ENCODE measurements at places on chromosomes 5 and 9.

DNA sequence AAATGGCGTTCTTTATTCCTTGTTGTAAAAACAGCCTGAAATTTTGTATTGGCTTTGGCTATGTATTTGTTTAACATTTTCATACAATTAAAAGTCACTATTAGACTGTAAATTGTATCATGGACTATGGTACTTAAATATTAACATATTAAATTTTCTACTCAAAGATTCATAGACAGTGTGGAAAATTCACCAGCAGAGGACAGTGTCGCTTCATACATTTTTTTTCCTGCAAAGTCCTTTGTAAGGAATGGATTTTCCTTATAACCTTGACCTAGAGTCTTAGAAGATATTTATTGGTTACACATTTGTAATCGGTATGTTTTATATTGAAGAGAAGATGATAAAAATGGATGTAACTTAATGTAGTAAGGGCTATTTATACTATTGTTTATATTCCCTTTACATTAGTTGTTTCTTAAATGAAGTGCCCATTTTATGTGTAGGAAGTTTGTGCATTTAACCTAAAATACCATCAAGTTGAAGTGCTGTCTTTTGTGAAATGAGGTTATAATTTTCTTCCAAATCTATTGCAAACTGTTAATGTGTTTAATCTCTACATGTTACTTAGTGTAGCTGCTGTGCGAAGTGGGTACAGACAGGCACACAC, 150.1 kb downstream of the KDM4C start:
- DNase-seq: no peak

DNA sequence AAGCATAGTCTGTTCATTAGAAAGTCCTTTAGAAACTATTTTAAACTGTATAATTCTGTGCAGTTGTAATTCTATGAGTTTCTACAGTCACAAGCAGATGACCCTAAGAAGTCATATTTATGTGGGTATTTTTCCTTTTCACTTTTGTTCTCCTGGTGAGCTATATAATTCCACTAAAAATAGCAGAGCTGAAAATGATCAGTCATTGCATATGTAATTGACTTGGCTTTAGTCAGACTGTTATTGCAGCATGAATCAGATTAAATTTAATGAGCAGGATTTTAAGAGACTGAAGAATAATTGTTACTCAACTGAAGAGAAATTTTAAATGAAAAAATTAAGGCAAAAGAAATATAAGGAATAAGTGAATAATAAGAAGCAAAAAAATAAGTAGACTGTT, 108.5 kb downstream of the MTREX start:
- no peak for DNase-seq

DNA sequence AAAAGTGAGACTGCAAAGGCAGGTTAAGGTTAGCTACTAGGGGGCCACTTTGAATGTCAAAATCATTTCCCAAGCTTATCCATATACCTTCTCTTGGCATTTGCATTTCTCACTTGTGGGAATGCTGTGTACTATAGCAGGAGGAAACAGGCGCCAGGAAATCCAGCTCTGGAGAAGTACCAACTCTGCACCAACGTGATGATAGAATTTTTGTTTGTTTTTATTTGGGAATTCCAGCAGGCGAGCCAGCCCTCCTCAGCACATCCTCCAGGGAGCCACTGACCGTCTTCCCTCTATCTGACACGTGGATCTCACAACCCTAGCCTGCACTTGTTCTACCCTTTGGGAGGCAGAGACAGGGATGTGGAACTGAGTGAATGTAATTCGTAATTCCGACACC, 318.0 kb downstream of the ACTL7B start:
- no peak for DNase-seq

- DNase-seq: no peak
These were observed 72.8 kb downstream of the WWC1 start for GRCh38 chr5:168364151-168364661.

DNA sequence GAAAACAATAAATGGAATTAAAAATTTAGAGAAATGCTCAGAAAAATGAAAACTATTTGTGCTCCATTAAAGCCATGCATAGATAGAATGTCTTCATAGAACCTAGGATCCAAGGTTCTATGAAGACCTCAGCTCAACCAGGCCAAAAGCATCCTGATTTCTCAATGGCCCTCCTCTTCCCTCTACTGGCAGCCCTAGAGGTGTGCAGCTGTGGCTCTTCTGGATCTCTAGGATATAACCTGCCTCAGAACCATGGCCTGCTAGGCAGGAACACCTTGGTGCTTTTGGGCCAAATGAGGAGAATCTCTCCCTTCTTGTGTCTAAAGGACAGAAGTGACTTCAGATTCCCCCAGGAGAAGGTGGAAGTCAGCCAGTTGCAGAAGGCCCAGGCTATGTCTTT, 15.1 kb downstream of the IFNA1 start:
- DNase-seq: peak; percentile 27

DNA sequence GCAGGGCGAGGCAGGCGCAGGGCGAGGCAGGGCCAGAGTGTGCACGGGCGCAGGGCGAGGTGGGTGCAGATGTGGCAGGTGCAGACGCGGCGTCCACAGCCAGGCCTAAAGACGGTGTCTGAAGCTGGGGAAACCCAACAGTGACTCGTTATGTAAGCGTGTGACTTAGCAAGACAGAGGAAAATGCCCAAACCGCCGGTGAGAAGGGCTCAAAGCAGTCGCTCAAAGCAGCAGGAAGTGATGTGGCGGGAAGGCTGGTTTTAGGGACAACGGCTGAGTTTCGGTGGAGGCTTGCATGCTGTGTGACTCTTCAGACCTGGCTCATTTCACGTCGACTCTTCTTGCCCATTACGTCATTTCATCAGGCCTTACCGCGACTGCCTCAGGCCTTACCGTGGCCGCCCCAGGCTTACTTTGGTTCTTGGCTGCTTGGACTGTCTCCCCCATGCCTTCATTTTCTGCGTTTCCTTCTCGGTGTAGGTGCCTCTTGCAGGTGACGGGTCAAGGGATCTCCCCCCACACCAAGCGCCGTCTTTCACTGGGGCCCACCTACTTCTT, 50.5 kb upstream of the EXOC3 start:
- peak; percentile 59 for DNase-seq

- DNase-seq: no peak
These were observed 649.4 kb downstream of the CCDC171 start for GRCh38 chr9:16202221-16202620.

GRCh38 chr9:129283705-129284606, 105.9 kb upstream of the IER5L start:
- no peak for DNase-seq

DNA sequence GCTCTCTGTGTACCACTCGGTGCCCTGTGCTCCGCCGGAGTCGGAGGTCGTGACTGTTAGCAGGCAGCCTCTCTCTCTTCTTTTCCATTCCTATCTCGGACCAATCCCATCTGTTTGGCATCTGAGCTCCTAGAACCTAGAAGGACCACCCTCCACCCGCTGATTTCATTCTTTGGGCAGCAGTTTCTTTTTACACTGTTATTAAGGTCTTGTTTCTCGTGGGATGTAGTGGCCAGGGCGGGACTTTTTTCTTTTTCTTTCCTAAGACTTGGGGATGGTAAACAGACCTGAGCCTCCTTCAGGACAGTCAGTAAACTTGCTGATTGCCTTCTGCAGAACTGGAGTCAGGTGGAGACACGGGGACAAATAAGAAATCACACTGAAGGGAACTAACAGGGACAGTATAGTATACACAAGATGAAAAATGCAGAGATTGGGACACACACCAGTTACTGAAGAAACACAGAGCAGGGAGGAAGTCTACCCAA, 500 bp downstream of the URM1 start:
- DNase-seq: no peak

DNA sequence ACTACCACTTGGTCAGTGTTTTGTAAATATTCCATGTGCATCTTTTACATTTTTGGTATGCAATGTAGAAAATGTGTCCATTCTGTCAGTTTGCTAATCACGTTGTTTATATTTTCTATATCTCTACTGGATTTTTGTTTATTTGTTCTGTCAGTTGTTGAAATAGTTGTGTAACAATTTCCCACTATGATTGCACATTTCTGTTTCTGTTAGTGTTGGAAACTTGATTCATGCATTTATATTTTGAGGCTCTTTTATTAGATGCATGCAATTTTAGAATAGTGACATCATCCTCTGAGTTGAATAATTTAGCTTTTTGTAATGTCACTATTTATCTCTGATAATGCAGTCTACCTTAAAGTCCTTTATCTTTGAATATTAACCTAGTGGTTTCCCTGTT, 25.8 kb upstream of the LECT2 start:
- no peak for DNase-seq

GRCh38 chr9:18549772-18550171, 75.8 kb downstream of the ADAMTSL1 start:
- DNase-seq: no peak

GRCh38 chr9:91677822-91678436, 254.3 kb upstream of the NFIL3 start:
- DNase-seq: no peak

DNA sequence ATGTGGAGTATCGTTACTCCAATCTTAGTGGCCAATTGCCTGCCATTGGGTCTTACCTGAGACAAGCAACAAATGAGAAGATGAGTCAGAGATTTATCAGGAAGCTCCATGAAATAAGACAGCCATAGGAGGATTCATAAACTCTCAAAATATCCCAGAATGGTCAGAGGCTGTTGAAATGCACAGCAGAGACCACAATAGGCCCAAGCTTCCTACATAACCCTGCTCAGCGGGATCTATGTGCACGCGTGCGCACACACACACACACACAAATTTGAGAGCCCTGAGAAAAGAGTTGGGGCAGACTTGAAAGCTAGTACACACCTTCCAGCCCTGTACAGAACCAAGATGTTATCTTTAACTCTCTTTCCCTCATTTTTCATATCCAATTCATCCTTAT, 9.8 kb downstream of the UIMC1 start:
- DNase-seq: no peak

DNA sequence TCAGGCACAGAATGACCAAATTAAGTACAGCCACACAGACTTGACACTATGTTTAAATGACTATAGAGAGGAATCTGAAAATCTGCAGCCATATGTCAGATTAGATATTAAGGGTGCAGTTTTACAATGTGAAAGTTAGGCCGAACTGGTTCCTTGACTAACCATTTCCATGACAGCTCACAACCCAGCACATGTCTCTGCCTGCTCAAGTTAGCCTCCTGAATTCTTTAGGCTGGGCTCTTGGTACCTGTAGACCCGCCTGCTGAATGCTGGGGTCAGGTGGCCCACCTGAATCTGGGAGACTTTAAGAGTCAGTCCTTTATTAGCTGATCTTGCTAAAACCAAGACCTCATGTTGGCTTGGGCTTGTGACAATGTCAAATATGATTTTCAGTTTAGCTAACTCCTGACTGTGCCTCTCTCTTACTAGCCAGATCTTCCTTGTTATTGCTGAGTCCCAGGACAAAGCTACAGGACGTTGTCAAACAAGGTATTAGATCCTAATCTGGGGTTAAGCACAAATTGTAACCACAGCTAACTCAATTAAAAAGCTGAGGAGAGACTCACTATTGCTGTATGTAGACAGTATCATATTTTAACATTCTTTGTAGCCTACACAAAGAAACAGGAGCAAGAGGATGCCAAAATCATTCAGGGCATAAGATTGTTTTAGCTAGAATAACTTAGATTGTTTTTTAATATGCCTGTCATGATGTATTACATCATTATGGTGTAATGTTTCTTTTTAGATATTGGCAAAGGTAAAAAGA, 490.9 kb downstream of the SEMA5A start:
- DNase-seq: no peak

GRCh38 chr5:65506961-65507360, 25.2 kb upstream of the ADAMTS6 start:
- DNase-seq: no peak

DNA sequence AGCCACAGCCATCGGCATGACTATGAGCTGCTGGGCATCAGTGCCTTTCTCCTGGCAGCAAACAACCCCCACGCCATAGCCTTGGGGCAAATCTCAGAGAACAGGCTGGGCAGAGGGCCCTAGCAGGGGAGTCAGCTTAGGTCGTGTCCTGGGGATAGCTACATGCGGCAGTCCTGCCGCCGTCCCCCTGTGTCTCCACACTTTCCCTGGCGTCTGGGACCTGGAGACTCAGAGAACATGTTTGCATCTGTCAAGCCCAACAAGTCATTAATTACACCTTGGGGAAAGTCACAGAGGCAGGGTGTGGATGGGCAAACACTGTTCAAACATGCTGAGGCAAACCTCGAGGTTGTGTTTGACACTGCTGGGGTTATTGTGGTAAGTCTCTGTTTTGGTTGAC, 123.6 kb downstream of the C5orf15 start:
- DNase-seq: no peak

- no peak for DNase-seq
These were observed 3.4 kb downstream of the BTNL9 start for GRCh38 chr5:181043285-181044092.

GRCh38 chr5:179348843-179349242, 3.6 kb upstream of the ADAMTS2 start:
- DNase-seq: no peak

DNA sequence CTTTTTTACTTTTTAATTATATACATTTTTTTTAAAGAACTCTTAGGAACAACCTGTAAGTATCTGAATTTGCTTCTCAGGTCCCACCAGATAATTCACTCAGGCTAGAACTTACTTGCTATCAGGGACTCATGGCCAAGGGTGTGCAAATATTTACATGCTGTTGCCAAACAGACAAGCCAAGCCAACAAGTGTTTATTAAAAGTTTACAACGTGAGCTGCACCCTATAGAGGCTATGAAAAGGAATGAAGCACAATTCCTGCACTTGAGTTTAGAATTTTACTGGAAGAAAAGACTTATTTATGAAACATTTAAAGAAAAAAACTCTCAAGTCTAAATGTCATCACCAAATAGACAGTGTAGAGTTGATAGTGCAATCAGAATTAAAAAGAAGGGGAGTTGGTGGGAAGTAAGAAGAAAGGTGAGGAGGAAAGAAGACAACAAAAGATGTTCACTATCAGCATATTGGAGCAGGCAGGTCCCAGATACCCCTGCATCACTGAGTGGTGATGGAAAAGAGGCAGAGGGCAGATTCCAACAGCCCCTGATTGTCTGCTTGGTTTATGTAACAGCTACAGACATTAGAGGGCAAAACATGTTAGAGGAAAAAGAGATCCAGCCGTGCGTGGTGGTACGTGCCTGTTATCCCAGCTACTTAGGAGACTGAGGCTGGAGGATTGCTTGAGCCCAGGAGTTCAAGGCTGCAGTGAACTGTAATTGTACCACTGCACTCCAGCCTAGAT, 32.8 kb downstream of the SH3RF2 start:
- no peak for DNase-seq

- DNase-seq: no peak
These were observed 58.4 kb downstream of the HABP4 start for GRCh38 chr9:96508227-96508940.

- peak; percentile 76 for DNase-seq
These were observed 572 bp upstream of the MAN2A1 start for GRCh38 chr5:109688970-109689739.

GRCh38 chr9:15724016-15724415, 171.2 kb downstream of the CCDC171 start:
- DNase-seq: no peak

- DNase-seq: no peak
These were observed 377.2 kb upstream of the TNC start for GRCh38 chr9:115495052-115495635.

GRCh38 chr5:8729437-8729836, 816.4 kb downstream of the SEMA5A start:
- DNase-seq: no peak

All from CD4-positive, alpha-beta T cell treated with Interleukin-2 at 100 ng/mL for 4 hours (primary cell).